PC-3 (cell line): ENCODE measurements at places on chromosomes 4 and X. TPM values are rescaled to one million over a fixed set of nuclear protein-coding genes. Genes with fewer than 3 reads are reported as not detected.

Gene ZNF157
- 0.07 and 0.12 TPM in 2 replicates for total RNA-seq

Gene GYPB
- not detected in 2 replicates for total RNA-seq

Gene TEX11
- total RNA-seq = not detected in 2 replicates

Gene OPRPN
- not detected in 2 replicates for total RNA-seq

Gene DMP1
- total RNA-seq = not detected in 2 replicates
